ENCODE measurements at places on chromosomes 2 and 18.
A peak's percentile ranks its signal among the peaks of the same experiment; 100 is the strongest.

GRCh38 chr2:75666911-75667310 lies 20.3 kb downstream of the MRPL19 start:
- no peak for DNase-seq

DNA sequence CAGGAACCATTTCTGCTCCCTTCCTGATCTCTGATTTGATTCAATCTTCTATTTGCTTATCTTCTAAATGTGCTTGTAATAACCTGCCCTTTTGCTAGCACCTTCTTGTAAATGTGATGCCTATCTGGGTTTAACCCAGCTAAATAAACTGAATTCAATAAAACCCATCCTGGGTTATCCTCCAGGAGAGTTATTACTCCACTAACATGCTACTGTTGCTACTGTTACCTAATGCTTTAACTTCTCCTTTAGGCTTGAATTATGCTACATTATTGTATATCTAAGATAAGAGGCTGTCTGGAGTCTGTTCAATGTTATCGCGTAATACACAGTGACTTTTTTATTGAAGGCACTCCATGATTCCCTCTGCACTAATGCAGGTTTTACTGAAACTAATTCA lies 206.5 kb upstream of the CTAGE1 start:
- no peak for DNase-seq

- DNase-seq, result no peak
Measured at GRCh38 chr18:68409576-68409975, 305.3 kb downstream of the TMX3 start.

- DNase-seq, result peak; percentile 73
Measured at GRCh38 chr18:79528846-79529245, 133.1 kb downstream of the NFATC1 start.

- no peak for DNase-seq
Measured at GRCh38 chr18:52936931-52937330, 596.9 kb downstream of the DCC start.

DNA sequence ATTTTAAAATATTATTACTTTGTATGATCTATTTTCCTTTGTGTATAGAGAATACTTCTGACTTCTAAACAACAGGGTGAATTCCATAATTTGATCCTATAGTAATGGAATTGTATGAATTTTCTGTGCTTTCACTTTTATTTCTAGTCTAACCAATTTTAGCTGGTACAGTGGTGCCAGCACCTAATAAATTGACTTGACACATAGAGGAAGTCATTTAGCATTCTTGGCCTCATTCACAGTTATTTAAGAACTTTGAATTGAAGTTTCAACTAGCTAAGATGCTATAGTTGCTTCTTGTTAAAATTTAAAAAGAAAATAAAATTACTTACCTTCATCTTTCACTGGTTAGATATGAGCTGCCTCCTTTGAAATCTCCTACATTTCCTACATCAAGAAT lies 220.4 kb downstream of the CPS1 start:
- no peak for DNase-seq

DNA sequence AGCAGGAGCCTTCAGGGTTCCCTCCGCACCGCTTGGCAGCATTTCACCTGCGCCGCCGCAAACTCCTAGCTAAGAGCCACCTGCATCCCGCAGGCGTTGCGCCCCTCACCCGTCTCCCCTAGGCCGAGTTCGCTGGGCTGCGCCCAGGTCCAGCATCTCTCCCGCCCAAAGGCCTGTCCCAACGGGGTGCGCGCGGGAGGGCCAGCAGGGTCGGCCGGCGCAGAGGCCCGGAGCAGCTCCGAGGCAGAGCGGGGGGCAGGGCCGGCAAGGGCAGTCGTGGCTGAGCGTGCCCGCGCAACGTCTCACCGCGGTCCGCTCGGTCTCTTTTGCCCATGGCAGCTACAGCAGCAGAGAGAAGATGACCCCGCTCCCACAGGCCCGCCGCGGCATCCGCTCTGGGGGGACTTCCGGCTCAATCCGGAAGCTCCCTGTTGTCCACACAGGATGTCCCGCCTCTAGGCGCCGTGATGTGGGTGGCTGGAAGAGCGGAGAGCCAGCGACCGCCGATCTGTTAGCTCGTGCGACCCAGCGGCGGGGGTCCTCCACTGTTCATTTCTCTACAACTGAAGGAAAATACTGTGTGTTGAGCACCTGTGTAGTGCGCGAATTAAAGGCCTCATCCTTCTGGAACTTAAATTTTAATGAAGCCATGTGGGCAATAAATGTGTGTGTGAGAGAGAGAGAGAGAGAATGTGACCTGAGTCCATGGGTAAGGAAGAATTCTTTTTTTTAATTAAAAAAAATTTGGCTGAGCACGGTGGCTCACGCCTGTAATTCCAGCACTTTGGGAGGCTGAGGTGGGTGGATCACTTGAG lies at the start of gene ERCC3:
ERCC3 (minus strand) TSS at position 397 of the 815 bp plus-strand sequence; CDS start at position 334, 63 bp downstream.
- DNase-seq, result peak; percentile 84

- DNase-seq, result no peak
Measured at GRCh38 chr18:72973841-72974240, 106.1 kb upstream of the NETO1 start.

DNA sequence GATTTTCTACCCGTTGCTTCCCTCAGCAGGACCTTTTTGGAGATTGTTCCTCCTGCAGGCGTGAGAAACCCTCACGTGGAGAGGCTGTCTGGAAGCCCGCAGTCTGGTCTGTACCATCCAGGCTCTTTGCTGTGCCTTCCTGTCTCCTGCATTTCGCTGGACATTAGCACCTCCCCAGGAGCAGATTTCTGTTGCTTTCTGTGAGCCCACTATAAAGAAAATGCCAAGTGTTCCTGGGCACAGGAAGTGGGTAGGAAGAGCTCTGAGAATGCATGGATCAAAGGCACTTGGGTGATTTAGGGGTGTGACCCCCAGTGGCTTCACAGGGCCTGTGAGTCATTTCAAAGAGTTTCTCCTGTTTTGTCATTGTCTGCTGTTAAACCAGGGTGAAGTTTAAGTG lies 27.3 kb downstream of the SPTBN1 start:
- no peak for DNase-seq

All from stimulated activated CD4-positive, alpha-beta T cell treated with anti-CD3 and anti-CD28 coated beads, Interleukin-1b, Interleukin-23, amount 100 ng/mL, for 48 hours (primary cell).